ENCODE measurements at places on chromosomes 3 and 15. TPM values are rescaled to one million over a fixed set of nuclear protein-coding genes. Genes with fewer than 3 reads are reported as not detected.
A peak's percentile ranks its signal among the peaks of the same experiment; 100 is the strongest.

TLR9 gene
- not detected for polyA plus RNA-seq

RTP4 gene
- polyA plus RNA-seq, result 17.3 TPM

CLDND1 gene
- polyA plus RNA-seq, result 141 TPM

GRCh38 chr15:75532413-75533250 lies 46.5 kb downstream of the PTPN9 start:
- no peaks in the 10 kb centered on the region for H3K27me3 ChIP-seq
- no peak for DNase-seq
- H3K36me3 ChIP-seq, result no peaks in the 10 kb centered on the region
- peaks cover 29% of the 10 kb centered on the region for H3K4me1 ChIP-seq
- H3K4me3 ChIP-seq, result no peak overlapping the region

CHRFAM7A gene
- polyA plus RNA-seq, result not detected

GRCh38 chr15:25391971-25392721 lies 46.7 kb downstream of the UBE3A start:
- no peak overlapping the region for H3K27ac ChIP-seq
- no peak overlapping the region for H3K4me3 ChIP-seq

TMEM207 gene
- polyA plus RNA-seq, result not detected

DNA sequence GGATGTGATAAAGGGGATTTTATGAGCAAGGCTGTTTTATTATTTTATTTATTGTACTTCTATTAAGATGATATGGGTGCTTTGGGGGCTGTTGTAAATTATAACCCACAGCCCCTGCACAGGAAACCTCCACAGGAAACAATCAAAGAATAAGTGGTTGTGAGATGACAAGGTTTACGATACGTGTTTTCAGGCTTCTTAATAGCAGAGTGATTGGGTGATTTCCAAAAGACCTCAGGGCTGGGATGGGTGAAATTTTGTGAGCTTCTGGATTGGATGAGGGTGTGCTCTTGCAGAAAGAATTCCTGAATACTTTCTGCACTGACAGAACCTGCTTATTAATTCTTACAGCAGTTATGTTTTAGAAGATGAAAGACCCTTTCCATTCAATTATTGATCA lies 21.4 kb downstream of the CHL1 start:
- H3K36me3 ChIP-seq, result no peaks in the 10 kb centered on the region
- H3K27ac ChIP-seq, result no peak overlapping the region
- H3K4me3 ChIP-seq, result no peak overlapping the region
- no peaks in the 10 kb centered on the region for H3K4me1 ChIP-seq
- no peak for DNase-seq

PRTG gene
- polyA plus RNA-seq, result not detected

GRCh38 chr3:16841904-16842271 lies 42.9 kb upstream of the PLCL2 start:
- no peaks in the 10 kb centered on the region for H3K36me3 ChIP-seq
- peak; percentile 82 for DNase-seq
- peak overlapping the region; percentile 87 for H3K4me3 ChIP-seq
- H3K27me3 ChIP-seq, result peaks cover 8% of the 10 kb centered on the region

RAD51 gene
- polyA plus RNA-seq, result 7.5 TPM

DNA sequence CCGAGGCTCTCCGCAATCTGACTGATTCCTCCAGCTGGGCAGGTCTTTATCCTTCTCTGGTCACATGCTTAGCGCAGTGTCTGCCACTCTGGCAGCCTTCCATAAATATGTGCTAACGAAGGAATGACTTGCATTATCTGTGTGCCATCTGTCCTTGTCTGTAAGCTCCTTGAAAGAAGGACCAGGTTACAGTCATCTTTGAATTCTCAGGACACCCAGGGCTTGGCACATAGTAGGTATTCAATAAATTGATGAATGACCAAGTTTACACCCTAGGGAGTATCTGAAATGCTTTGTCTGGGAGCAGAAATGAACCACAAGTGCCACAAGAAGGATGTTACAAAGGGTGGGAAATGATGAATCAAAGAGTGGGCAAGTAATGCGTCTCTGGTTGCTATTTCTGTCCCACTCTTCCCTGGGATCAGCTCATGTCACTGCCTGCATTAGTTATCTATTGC lies 16.5 kb upstream of the FAM3D start:
- no peak overlapping the region for H3K27ac ChIP-seq
- no peak for DNase-seq
- H3K27me3 ChIP-seq, result peaks cover 2% of the 10 kb centered on the region
- no peaks in the 10 kb centered on the region for H3K4me1 ChIP-seq
- no peaks in the 10 kb centered on the region for H3K36me3 ChIP-seq

GRCh38 chr3:31829826-31830426 lies 151.1 kb downstream of the OSBPL10 start:
- H3K27ac ChIP-seq, result no peak overlapping the region
- no peak for DNase-seq
- no peaks in the 10 kb centered on the region for H3K36me3 ChIP-seq
- no peak overlapping the region for H3K4me3 ChIP-seq

DNA sequence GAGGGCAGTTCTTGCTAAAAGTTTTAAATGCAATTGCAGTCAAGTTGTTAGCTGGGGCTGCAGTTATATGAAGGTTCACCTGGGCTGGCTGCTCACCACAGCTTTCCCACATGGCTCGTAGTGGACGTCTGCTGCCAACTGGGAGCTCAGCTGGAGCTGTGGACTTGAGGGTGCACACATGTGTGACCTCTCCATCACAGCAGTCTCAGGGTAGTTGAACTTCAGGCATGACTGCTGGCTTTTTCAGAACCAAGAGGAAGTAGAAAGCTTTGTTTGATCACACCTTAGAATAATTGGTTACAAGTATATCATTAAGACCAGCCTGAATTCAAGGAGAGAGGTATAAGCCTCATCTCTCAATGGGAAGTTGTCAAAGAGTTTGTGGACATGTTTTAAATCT lies 74.1 kb downstream of the CHL1 start:
- H3K4me1 ChIP-seq, result no peaks in the 10 kb centered on the region
- H3K4me3 ChIP-seq, result no peak overlapping the region
- H3K27me3 ChIP-seq, result no peaks in the 10 kb centered on the region
- DNase-seq, result no peak

ECE2 gene
- polyA plus RNA-seq, result not detected

GRCh38 chr3:17078926-17079465 lies 194.2 kb downstream of the PLCL2 start:
- peaks cover 47% of the 10 kb centered on the region for H3K36me3 ChIP-seq
- DNase-seq, result no peak

- peaks cover 92% of the 10 kb centered on the region for H3K4me1 ChIP-seq
- peak overlapping the region; percentile 100 for H3K27ac ChIP-seq
- H3K36me3 ChIP-seq, result no peaks in the 10 kb centered on the region
- peak overlapping the region; percentile 93 for H3K4me3 ChIP-seq
Measured at GRCh38 chr3:113743006-113743630, 2.9 kb downstream of the NAA50 start.

DNA sequence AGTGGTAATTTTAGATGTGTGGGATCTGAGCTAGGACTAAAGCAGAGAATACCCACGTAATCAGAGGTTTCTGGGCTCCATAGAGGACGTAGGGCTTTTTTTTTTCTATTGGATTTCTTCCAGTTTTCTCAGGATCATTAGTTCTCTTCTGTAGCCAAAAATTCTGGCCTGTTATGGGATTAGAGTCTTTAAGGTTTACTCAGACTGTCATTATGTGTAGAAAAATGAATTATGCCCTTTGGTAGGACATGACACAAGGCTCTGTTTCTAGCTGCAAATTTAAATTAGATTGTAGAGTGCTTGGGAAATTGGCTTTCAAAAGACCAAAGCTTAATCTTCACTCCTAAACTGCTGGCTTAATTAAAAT lies 1.9 kb downstream of the SETD5 start:
- H3K36me3 ChIP-seq, result no peaks in the 10 kb centered on the region
- DNase-seq, result no peak
- peaks cover 72% of the 10 kb centered on the region for H3K4me1 ChIP-seq

C3orf49 gene
- not detected for polyA plus RNA-seq

ELL3 gene
- polyA plus RNA-seq, result not detected
